NCI-H187 (cell line): ENCODE measurements at places on chromosomes 12 and 14.

GRCh38 chr14:54867011-54867410, 35.6 kb downstream of the GCH1 start:
- no peak for DNase-seq

GRCh38 chr12:104930388-104931326, 27.4 kb downstream of the SLC41A2 start:
- no peak for DNase-seq

GRCh38 chr14:34465069-34465859, 3.2 kb upstream of the SPTSSA start:
- no peak for DNase-seq

DNA sequence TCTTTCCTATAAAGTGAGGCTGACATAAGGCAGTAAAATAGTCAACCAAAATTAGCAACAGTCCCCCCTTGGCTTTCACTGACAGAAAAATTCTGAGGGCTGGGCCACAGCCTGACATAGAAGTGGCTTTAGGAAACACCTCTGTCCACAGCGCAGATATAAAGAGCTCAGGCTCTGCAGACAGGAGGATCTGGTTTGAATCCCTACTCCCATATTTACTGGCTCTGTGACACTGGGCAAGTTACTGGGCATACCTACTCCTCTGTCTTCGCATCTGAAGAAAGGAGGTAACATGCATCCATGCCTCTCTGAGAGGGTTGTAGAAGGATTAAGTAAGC, 95.3 kb downstream of the STXBP6 start:
- DNase-seq: no peak

- DNase-seq: no peak
Measured at GRCh38 chr14:76814726-76815645, 2.3 kb upstream of the ANGEL1 start.
